ENCODE measurements at places on chromosomes 12 and 14. TPM values are rescaled to one million over a fixed set of nuclear protein-coding genes. Genes with fewer than 3 reads are reported as not detected.

Gene ACOT6
- not detected for total RNA-seq

Gene EFS
- total RNA-seq, result 15.2 TPM

Gene NEUROD4
- not detected for total RNA-seq

Gene NYNRIN
- 6.2 TPM for total RNA-seq

Gene TMTC1
- 0.40 TPM for total RNA-seq

Gene B3GNT4
- 0.58 TPM for total RNA-seq

Gene TCP11L2
- total RNA-seq, result 2.4 TPM

Gene GNG2
- total RNA-seq, result 2.5 TPM

Gene RNASE12
- total RNA-seq, result not detected

Gene ITGB7
- 0.46 TPM for total RNA-seq
